ENCODE measurements at places on chromosomes 1 and 21. TPM values are rescaled to one million over a fixed set of nuclear protein-coding genes. Genes with fewer than 3 reads are reported as not detected.
A peak's percentile ranks its signal among the peaks of the same experiment; 100 is the strongest.

GRHL3 gene
- total RNA-seq, result not detected

TRIM67 gene
- 2.9 TPM for total RNA-seq

- DNase-seq, result no peak
These were observed 36.4 kb downstream of the IGFN1 start for GRCh38 chr1:201226859-201227488.

APCS gene
- not detected for total RNA-seq

DNA sequence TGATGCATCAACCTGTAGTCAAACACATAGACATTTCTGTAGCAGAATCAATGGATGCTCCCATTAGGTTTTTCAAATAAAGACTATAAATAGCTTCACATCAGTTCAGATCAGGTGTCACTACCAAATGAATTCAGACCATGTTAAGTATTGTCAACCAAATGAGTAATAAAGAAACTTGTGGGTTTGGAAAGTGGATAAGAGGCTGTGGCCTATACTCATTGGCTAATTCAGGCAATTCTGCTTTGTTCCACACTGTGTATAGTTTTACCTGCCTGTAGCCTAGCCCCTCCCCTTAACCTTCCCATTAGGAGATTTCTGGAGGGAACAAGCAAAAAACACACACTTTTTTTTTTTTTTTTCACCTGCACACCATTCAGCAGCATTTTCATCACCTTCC is 321.2 kb downstream of the HLX start:
- DNase-seq, result no peak

GRCh38 chr1:178488393-178488792 is 8.4 kb downstream of the CLEC20A start:
- no peak for DNase-seq

MLLT11 gene
- 42.8 TPM for total RNA-seq

- DNase-seq, result no peak
These were observed 15.5 kb downstream of the LUZP1 start for GRCh38 chr1:23152966-23153684.

LEMD1 gene
- not detected for total RNA-seq

RNF2 gene
- total RNA-seq, result 23.2 TPM

GRCh38 chr1:22711071-22711470 is 432 bp downstream of the EPHB2 start:
- no peak for DNase-seq

GRCh38 chr1:34190692-34191091 is 14.0 kb downstream of the C1orf94 start:
- DNase-seq, result no peak

GRCh38 chr1:183002797-183003196 is 20.4 kb upstream of the LAMC1 start:
- no peak for DNase-seq

DNA sequence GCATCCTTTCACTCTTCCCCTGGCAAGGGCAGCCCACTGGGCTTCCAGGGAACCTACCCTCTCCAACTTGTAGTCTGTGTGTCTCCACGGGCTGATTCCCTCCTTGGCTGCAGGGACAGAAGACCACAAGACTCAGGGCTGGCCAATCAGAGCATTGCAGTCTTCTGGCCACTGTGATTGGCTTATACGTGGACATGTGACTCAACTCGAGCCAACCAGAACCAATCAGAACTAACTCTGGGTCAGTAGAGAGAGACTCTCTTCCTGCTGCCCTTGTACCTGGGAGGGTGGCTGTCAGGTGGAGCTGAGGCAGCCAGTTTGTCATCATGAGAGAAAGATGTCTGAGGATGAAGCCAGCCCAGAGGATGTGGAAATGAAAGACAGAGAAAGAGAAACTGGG is 64.0 kb downstream of the DHRS3 start:
- DNase-seq, result peak; percentile 10

DNA sequence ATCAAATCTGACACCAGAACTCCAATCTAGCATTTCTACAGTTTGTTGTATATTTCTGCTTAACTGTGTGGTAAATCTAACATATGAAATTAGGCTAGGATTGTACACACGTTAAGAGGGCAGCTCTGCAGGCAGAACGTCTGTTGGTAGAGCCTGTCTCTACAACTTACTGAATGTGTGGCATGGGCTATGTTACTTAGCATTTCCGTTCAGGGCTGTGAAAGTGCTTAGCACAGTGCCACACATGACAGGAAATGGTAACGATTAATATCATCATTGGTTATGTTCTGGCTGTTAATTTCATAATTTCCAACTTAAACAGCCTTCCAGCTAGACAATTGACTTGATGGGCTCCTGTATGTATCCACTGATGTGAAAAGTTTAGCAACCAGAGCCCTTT is 9.6 kb upstream of the C8B start:
- DNase-seq, result no peak

DNA sequence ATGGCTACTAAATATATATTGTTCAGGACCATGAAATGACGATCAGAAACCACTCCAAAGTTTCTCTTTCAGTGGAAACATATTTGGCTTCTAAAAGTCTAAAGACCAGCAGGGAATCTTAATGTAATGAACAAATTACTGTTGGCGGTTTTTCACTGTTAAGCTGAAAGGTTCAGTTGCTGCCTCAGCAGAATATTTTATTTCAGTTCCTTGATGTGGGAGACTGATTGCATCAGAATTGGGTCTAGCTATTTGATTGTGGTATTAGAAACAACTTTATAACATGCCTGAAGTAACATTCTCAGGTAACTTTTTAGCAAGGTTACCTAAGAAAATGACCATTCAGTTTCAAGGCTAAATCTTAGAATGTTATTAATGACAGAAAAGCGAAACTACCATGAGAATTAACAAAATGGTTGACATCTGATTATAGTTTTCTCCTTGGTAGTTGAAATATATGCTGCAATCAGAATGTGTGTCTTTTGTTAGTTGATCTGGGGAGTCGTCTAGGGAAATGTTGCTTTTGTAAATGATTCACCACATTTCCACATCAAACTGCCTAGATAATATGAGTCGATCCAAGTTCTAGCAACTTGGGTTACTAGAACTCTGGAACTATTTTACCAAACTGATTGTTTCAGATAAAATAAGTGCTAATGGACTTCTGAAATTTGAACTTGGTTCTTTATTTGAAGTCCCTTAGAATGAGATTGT is 200.4 kb downstream of the HMCN1 start:
- DNase-seq, result no peak

GRCh38 chr1:165949335-165950130 is 122.1 kb downstream of the UCK2 start:
- DNase-seq, result no peak

GRCh38 chr1:220673921-220674320 is 16.2 kb upstream of the C1orf115 start:
- no peak for DNase-seq

- no peak for DNase-seq
These were observed 605.0 kb upstream of the PKN2 start for GRCh38 chr1:88079036-88079435.

- no peak for DNase-seq
These were observed 335.5 kb downstream of the BARHL2 start for GRCh38 chr1:90381598-90381997.

- no peak for DNase-seq
These were observed 1.0 kb downstream of the LIN28A start for GRCh38 chr1:26411624-26412074.

TNFRSF18 gene
- not detected for total RNA-seq

SV2A gene
- total RNA-seq, result 15.3 TPM

DNA sequence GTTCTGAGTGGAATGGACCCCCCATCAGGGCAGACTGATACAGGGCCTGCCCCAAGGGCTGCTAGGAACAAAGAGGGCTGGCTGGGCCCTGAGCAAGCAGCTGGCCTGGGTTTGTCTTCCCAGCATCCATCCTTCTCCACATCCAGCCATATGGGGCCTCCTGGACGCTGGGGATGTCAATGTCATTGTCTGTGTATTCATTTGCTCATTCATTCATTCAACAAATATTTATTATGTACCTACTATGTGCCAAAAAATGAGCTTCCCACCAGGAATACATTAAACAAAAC is 15.6 kb upstream of the ECE1 start:
- DNase-seq, result no peak

DNA sequence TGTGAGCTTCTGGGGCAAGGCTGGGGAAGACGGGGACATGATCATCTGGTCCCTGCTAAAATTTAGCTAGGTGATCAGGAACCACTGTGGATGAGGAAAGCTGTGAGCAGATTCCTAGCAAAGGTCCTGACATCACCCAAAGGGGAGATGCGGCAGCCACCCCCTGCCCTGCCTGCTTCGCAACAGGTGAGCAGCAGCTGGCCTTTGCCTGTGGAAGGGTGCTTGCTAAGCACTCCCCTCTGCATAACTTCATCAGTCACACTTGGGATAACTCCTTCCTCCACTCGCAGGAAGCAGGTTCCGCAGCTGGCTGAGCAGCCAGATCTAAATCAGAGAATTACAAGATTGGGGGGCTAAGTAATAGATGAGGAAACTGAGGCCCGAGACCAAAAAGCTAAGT is 51.2 kb downstream of the KCNN3 start:
- DNase-seq, result no peak

DNA sequence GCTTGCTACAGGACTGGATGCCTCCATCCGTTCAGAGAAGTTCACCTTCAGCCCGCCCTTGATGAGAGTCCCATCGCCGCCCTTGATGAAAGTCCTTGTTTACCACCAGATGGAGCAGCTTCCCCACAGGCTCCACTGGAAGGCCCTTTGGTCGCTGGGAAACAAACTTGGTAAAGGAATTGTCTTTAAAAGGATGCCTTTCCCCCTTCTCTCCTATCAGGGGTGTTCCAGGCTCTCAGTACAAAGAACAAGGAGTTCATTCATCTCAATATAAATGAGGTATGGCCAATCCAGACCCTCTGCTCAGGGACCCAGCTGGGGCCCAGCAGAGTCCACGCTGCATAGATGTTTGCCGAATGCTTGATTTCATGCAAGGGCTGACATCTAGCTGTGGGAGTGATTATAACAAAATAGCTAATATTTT is 50.8 kb downstream of the CAPN9 start:
- DNase-seq, result no peak

DNA sequence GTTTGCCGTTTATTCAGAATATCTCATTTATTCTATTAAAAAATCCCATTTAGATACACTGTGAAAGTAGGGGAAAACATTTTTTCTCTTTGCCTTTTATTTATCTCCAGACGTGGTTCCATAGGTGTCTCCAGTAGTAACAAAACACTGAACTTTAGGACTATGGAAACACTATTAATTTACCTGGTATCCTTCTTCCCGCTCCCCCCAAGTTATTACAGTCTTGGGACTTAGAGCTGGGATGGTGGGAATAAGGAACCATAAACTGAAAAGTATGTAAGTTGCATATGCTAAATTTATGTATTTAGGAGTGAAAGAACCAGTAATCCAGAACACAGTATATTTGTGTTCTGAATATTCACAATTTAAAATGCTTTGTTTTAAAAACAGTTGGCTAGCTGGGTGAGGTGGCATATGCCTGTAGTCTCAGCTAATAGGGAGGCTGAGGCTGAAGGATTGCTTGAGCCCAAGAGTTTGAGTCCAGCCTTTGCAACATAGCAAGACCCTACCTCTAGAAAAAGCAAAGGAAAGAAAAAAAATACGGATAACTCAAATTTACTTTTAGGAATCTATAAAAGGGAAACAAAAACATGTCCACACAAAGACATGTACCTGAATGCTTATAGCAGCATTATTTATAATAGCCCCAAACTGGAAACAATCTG is 3.1 kb downstream of the DNAJB4 start:
- DNase-seq, result no peak

TMPRSS3 gene
- total RNA-seq, result not detected

GRCh38 chr1:38589036-38589435 is 270.5 kb downstream of the RRAGC start:
- DNase-seq, result no peak

GRCh38 chr1:47231301-47232186 is 481 bp downstream of the TAL1 start:
- DNase-seq, result no peak

B3GALT6 gene
- total RNA-seq, result 39.6 TPM

FMO5 gene
- total RNA-seq, result 1.8 TPM

- peak; percentile 68 for DNase-seq
These were observed 252.5 kb downstream of the PTPRU start for GRCh38 chr1:29488794-29489311.

GRCh38 chr1:206709772-206710459 is 25.2 kb downstream of the MAPKAPK2 start:
- DNase-seq, result no peak

DNA sequence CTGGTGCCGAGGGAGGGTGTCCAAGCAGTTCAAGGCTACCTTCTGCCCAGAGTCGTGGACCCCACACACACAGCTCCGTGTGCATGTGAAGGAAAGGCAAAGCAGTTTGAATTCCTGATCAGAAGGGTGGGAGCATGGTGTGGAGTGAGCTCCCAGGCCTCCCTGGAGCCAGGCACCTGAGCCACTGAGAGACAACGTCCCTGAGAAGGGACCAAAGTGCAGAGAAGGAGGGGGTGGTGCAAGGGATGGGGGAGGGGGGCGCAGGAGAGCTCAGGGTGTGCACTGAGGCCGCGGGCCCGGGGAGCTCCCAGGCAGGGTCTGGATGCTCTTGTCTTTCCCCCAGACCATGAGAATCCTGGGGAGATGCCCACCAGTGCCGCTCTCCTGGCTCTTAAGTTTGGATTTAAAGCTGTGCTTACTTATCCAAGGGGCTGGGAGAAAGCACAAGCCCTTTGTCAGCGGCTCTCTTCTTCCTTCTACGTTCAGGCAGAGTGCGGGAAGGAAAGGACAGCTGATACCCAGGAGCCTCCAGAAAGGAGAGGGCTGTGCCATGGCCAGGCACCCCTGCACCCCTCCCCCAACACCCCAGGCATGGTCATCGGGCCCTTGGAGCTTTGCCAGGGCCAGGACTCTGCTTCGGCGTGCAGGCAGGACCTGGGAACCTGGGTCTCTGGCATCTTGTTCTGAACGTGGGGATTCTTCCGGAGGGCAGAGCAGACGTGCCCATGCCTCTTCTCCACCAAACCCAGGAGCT is 24.1 kb downstream of the ACTA1 start:
- DNase-seq, result no peak

GRCh38 chr1:183807549-183808168 is 2.7 kb downstream of the RGL1 start:
- DNase-seq, result no peak

BATF3 gene
- total RNA-seq, result 3.7 TPM

GRCh38 chr1:92551916-92552315 is 65.2 kb upstream of the GFI1 start:
- DNase-seq, result no peak

- no peak for DNase-seq
These were observed 67.8 kb downstream of the SLC37A1 start for GRCh38 chr21:42581336-42581992.

C1orf185 gene
- not detected for total RNA-seq

- peak; percentile 93 for DNase-seq
These were observed 7.0 kb upstream of the POFUT2 start for GRCh38 chr21:45294509-45295291.

DNA sequence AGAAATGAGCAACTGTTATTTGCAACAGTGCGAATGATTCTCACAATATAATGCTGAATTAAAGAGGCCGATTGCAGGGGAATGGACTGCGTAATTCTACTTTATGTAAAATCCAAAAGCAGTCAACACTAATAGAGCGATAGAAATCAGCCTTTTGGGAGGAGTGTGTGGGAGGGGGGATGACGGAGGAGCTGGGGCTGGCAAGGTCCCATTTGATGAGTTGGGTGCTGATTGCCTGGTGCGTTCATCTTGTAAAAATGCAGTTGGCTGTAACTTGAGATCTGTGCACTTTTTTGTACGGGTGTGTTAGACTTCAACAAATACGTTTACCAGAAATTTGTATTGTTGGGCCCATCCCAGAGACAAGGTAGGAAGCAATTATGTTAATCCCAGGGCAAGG is 20.7 kb downstream of the TNFRSF8 start:
- DNase-seq, result no peak

Data from chondrocyte (in vitro differentiated cells).